Activated naive CD4-positive, alpha-beta T cell treated with anti-CD3 and anti-CD28 coated beads, Interleukin-2, amount 10 ng/mL, durations not matched to agents 7 days and 5 days (primary cell): ENCODE measurements at places on chromosomes 3 and 15.
A peak's percentile ranks its signal among the peaks of the same experiment; 100 is the strongest.

DNA sequence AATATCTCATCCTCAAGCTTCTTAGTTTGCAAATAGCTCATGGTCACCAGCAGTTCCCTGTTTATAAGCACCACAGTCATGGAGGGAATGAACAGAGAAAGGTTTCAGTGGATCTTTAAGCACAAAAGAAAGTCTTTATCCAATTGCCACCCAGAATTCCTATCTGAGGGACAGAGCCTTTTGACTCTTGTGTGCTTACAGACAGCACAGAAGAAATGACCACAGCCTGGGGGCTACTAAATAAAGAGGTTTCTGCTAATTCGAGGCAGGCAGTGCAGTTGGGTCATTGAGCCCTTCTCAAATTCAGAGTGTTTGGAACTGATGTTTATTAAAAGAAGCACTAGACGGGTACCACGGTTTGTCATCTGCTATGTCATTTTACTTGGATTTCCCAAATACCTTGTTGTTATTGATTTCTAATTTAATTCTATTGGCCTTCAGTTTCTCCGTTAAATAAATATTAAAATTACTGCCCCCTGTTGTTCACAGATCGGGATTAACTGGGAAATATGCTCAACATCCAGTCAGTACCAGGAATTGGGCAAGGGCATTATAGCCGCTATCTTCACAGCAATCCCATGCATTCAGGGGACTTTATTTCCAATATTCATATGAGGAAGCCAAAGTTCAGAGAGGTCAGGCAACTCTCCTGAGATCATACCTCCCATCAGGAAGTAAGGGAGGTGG is 3.6 kb downstream of the PRICKLE2 start:
- DNase-seq, result no peak

DNA sequence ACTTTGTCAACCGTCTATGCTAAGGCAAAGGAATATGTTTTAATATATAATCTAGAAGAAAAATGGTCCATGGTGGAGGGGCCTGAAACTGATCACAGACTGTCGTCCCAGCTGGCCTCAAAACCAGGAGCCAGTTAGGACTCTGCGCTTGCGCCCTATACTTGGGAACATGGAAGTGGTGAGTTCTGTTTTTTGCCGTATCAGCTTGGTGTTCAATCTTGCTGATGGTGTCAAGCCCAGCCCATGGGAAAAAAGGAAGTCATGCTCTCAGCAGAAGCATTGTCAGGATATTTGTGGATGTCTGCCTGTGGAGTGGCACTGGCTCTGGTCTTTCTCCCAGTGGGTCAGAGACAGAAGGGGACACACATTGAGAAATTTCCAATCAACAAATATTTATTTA is 342.0 kb upstream of the CTDSPL start:
- DNase-seq, result no peak

- peak; percentile 34 for DNase-seq
These were observed 2.7 kb downstream of the ALS2CL start for GRCh38 chr3:46690798-46691197.

GRCh38 chr3:31538801-31539200 is 6.1 kb downstream of the STT3B start:
- no peak for DNase-seq

- DNase-seq, result no peak
These were observed 293.4 kb upstream of the TBC1D5 start for GRCh38 chr3:18035641-18036449.

- no peak for DNase-seq
These were observed 80.9 kb upstream of the FAM98B start for GRCh38 chr15:38373016-38373415.

DNA sequence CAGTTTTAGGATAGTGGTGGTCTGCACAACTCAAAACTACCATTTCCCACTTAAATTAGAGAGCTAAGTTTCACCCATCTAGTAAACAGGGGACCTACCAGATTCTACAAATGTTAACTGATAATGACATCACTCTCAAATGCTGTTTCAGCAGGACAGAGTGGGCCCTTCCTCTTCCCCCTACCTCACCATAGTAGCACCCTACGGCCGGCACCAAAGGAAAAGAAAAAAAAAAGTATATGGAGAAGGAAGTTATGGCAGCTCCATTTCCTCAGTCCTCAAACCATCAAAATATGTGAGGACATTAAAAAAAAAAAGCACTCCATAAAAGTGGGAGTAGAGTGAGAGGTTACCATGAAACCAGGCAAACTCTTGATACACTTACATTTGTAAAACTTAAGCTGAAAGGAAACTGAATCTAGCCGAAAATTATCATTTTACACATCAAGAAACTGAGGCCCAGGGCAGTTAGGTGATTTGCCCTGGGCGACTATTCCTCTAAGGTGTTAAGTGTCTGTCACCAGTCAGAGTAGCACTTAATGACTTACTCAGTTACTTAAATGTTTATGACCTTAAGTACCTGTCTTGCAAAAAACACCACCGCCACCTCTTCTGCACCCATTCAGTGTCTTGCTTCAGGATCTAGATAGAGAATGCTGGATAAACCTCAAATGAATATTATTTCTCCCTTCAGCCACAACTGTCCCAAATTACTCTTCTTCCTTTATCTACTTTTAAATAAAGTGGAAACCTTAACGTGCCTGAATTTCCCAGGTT is 2.7 kb downstream of the MSL2 start:
- no peak for DNase-seq

- no peak for DNase-seq
These were observed 45.2 kb upstream of the POLG start for GRCh38 chr15:89379818-89380217.

- no peak for DNase-seq
These were observed 250.8 kb upstream of the THBS1 start for GRCh38 chr15:39330061-39330460.

GRCh38 chr3:129897026-129897425 is 3.5 kb upstream of the TMCC1 start:
- DNase-seq, result no peak

DNA sequence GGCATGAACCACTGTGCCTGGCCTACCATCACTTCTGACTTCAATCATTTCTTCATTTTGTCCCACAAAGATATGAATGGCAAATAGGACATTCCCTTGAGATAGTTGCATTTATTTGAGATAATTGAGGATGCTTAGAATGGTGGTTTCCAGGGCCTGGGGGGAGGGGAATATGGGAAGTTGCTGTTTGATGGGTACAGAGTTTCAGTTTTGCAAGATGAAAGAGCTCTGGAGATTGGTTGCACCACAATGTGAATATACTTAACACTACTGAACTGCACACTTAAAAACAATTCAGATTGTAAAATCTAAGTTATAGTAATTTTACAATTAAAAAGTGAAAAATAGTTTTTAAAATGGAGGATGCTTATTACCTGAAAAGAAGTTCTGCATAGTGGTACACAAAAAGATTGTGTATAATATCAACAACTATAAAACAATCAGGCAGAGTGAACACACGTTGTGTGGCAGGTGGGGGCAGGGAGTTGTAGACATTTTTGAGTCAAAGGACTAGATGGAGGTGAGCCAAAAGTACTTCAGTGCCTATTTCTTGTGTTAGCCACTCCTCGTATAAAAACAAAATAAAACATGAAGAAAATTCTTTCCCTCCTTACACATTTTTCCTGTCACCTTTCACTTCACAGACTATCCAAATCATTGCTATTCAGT is 18.5 kb upstream of the RIOX2 start:
- peak; percentile 42 for DNase-seq

DNA sequence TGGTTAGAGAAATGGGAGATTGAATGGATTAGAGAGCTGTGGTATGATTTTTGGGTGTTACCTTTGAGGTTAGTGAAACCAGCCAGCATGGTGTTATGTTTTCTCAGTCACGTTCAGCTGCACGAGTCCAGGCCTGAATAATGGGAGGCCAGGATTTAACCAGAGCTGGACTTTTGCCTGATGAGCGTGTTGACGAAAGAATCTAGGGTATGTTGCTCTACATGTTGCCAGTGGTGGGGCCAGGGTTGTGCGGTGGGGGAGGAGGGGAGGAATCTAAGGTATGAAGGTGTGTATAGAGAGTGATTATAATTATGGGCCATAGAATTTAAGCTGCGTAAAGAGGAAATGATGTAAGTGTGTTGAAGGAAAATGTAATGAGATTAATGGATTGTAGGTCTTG is 22.8 kb downstream of the MINDY2 start:
- DNase-seq, result no peak

DNA sequence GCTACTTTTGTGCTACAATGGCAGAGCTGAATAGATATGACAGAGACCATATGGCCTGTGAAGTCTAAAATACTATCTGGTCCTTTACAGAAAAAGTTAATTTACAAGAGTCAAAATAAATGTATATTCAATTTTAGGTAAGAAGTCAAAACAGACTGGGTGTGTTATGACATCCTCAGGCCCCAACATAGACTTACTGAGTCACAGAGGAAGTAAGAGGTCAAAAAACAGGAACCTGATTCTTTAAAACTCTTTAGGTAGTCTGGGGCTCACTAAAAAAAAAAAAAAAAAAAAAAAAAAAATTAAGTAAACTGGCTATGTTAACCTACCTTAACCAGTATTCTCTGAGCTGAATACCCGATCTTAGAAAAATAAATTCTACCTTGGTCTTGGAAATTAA is 13.1 kb downstream of the DNAAF4 start:
- DNase-seq, result no peak

GRCh38 chr3:150293401-150294001 is 114.6 kb upstream of the TSC22D2 start:
- no peak for DNase-seq
